NCI-H1092 treated with DMSO at 0.1 percent for 48 hours (cell line): ENCODE measurements at places on chromosomes 16 and 17.

DNA sequence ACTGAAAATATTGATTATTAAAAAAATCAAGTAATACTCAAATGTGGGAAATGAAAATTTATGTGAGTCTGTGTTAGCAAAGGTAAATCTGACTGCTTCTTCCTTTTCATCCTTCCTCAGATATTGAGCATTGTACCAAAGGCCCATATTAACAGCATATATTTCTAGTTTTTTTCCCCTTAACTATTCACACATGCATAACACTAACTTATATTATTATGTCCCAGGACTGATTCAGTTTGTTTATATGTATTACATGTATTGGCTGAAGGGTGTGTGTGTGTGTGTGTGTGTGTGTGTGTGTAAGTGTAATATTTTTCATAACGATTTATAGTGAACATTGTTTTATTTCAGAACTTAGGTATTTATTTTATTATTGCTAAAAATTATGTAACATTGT lies 74.2 kb downstream of the BCAS3 start:
- no peak for DNase-seq

DNA sequence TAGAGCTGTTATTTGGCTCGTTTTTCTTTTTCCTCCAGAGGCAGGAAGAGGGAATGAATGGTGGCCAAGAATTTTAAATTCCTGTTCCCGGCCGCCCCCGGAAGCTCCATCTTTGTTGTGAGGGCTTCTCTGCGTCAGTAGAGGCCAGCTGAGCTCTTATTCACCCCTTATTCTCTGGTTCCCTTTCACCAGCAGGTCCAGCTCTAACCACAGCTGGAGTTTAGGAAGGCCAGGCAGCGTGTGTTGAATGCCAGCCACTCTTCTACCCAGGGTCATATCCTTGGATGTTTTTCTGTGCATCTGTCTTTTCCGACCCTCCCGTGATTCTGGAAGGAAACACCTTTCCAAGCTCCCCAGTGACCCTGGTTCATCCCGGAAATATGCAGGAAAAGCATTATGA lies 570.5 kb downstream of the WWOX start:
- DNase-seq: no peak

DNA sequence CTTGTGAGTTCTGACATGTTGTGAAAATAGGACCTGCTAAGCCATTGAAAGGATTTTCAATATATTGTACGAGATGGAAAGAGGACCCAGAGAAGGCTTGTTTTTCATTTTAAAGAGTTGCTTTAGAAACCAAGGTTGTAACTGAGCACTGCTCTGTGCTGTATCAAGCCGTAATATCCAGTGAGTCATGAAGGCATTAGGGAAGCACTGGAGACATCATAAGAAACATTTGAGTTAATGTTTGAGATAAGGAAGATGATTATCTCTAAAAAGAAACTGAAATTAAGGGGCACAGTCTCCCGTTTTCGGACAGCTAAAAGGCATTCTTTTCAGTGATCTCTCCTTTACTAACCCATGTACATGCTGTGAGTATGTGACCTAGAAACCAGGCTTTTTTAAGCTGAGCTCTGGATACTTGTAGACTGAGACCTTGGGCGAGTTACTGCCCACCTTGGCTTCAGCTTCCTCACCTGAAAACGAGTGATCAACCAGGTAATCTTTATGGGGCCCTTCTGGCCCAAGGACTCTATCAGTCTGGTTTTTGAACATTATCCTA lies 149.2 kb upstream of the TBX2 start:
- DNase-seq: no peak

GRCh38 chr17:16491703-16492612 lies at the start of gene LRRC75A:
TSS of gene LRRC75A (minus strand) at chr17:16492193. CDS start at chr17:16491990, 203 bp downstream.
- peak; percentile 50 for DNase-seq

GRCh38 chr16:79217375-79218011 lies 383.0 kb downstream of the MAF start:
- DNase-seq: no peak

DNA sequence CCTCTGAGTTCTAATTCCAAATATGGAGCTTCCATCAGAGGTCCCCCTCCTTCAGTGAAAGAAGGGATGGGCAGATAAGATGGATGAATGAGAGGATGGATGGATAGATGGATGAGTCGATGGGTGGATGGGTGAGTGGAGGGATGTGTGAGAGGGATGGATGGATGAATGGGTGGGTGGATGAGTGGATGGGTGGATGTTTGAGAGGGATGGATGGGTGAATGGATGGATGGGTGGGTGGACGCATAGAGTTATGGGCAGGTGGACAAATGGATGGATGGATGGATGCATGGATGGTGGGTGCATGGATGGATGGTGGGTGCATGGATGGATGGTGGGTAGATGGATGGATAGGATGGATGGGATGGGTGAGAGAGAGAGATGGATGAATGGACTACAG lies 69.0 kb downstream of the MGAT5B start:
- DNase-seq: no peak

- DNase-seq: no peak
Observed at GRCh38 chr16:89564476-89565255, 4.2 kb downstream of the RPL13 start.

- DNase-seq: no peak
Observed at GRCh38 chr17:57461082-57461481, 204.8 kb downstream of the MSI2 start.

DNA sequence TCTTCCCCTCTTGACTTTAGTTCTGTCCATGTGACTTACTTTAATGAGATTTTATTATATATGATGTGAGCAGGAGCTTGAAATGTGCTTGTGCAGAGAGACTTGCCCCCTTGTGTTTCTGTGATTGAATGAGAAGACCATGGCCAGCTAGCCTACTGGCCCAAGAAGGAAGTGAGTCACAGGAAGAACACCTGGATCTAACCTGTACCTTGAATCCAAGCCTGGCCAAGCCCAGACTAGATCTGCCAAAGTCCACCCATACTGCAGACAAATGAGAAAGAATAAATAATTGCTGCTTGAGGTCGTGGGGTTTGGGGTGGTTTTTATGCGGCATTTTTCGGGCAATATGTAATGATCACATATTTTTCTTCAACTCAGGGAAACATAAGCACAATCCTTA lies 9.6 kb downstream of the ABCA10 start:
- DNase-seq: no peak

- DNase-seq: no peak
Observed at GRCh38 chr16:54055191-54055590, 231.4 kb downstream of the IRX3 start.

DNA sequence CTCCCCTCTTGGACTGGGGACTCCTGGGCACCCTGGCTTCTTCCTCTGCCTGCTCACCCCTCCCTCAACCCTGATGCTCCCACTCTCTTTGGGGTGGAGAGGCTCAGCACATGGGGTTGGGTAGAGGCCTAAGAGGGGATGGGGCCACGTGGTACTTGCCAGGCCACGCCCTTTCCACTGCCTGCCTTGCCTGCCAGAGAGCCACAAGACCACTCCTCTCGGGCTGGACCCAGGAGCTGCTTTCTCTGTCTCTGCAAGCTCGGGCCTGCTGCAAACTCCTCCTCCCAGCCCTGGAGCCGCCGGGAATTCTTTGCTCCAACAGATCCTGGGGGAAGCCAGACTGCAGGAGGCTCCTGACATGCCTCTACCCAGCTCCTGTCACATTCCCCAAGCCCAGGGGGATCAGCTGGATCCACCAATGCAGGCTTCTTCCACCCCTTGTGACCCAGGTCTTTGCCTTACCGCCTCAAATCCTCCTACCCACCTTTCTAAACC lies 11.8 kb downstream of the DLX4 start:
- DNase-seq: no peak

- no peak for DNase-seq
Observed at GRCh38 chr17:82129095-82129494, 31.1 kb upstream of the FASN start.

GRCh38 chr16:73056448-73056847 lies 8.5 kb upstream of the ZFHX3 start:
- DNase-seq: peak; percentile 51

DNA sequence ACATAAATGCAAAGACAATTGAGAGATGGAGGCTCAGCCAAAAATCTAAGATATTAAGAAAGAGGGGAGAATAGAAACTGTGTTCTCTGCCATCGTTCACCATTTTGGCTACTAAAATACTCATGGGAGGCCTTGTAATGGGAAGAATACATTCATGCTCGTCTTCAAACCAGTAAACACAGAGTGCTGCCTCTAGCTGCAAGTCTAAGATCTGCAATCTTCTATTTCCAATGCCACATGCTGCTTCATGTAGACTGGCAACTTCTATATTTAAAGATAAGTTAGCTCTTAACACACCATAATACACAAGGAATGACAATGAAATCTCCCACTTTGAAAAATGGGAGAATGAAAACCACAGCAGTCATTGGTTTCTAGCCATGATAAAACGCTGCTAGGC lies 387.3 kb downstream of the HS3ST3B1 start:
- no peak for DNase-seq

DNA sequence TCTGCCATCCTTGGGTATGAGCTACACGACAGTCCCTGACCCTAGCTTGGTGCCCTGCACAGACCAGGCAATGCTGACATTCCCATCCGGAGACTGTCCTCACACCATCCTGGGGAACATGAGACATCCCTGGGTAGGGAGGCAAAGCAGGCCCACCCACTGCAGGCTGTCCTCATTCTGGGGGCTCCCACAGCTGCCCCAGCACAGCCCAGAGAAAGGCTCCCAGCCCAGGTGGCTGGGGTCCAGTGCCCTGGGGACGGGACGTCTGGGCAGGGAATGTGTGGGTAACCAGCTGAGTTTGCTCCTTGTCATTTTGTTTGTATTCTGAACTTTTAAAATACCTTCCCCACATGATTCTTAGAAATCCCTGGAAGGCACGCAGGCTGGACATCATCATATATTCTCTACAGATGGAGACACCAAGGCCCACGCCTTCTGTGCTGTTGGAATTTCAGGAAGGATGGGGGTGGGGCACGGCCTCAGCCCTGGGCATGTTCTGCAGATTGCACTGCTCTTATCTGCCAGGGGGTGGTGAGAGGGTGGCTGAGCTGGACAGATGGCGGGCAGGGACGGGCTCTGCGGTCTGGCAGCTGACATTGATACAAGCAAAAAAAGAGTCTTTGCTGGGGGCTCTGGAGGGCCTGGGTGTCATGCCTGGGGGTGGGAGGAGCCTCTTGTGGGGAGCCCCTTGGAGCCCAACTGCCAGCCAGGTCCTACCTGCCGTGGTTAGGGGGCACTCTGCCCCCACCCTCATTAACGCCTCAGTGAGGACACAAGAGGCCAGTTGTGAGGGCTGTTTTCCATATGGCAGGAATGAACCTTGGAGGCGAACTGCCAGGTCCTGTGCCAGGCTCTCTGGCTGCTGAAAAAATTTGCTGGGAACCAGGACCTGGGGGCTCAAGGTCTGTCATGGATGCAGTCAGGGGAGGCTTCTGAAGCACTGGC lies 28.4 kb downstream of the LRRC75A start:
- DNase-seq: peak; percentile 66

DNA sequence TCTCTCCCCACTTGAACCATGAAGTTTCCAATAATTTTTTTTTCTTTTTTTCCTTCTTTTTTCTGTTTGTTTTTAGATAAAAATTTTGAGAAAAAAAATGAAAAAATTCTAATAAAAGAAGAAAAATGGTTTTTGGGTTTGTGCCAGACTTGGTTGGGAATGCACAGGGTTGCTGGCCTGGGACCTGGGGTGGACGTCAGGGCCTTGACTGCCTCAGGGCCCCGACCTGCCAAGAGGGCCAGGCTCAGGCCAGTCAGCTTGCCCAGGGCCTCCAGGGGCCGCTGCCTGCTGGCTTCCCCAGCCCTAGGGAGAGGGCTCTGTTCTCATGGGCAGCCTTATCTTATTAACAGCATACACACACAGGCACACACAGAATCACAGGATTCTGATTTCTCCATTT lies 6.5 kb downstream of the TBX6 start:
- no peak for DNase-seq

GRCh38 chr17:6559753-6560215 lies 3.4 kb upstream of the PITPNM3 start:
- DNase-seq: no peak

DNA sequence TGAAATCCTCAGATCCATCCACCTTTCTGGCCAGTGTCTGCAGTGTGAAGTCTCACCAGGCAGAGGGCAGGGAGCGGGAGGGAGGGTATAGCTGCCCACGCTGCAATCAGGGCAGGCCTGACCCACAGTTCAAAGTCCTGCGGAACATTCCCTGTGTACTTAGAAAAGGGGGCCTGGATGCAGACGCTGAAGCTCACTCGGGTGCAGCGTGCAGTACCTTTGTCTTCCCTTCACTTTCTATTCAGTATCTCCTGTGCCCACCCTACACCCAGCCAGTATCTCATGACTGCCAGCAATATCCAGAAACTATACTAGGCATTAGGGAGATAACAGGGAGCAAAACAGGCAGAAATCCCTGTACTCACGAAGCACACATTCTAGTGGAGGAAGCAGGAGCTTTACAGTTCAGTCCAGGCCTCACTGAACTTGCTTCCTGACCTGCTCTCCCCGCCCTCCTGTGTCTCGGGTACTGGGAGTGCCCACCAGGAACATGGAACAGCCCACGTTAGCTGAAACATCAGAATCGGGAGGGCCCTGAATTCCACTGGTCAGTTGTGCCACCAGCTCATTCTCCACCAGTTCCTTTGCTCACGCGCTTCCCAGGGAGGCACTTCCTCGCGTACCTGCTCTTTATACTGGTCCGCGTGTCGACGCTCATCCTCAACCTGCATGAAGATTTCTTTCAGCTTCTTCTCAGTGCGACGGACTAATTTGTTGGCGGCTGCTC lies 42.2 kb downstream of the NDEL1 start:
- no peak for DNase-seq

DNA sequence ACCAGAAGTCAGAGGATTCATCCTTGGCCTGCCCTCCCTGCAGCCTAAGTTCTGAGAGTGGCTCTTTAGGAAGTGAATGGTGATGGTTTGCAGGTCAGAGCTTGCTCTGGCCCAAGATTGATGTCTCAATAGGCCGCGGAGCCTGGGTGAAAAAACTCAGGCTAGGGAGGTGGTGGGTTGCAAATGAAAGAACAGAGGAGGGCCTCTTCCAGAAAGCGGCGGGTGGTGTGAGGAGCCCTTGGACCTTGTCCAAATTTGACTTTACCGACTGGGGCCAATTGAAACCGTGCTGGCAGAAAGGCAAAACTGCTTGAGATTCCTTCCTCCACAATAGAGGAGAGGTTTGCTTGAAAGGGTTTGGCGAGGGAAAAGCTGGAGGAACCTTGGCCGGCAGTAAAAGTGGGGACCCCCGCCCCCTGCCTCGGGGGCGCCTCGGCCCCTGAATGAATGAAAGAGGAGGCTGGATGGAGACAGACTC lies 331.3 kb downstream of the SEC14L1 start:
- DNase-seq: peak; percentile 79

GRCh38 chr16:79276501-79276900 lies 324.0 kb downstream of the MAF start:
- no peak for DNase-seq

- DNase-seq: no peak
Observed at GRCh38 chr17:50420419-50421112, 5.5 kb upstream of the ACSF2 start.

GRCh38 chr16:361341-361871 lies 8.9 kb upstream of the AXIN1 start:
- no peak for DNase-seq
